Heart right ventricle (tissue), 16 donors: ENCODE measurements at places on chromosomes 16 and 17. TPM values are rescaled to one million over a fixed set of nuclear protein-coding genes. Genes with fewer than 3 reads are reported as not detected.

GRCh38 chr17:70906808-70907207, 737.5 kb downstream of the KCNJ2 start:
- DNase-seq = no peak
- no peaks in the 10 kb centered on the region for H3K36me3 ChIP-seq
- no peak overlapping the region for H3K27ac ChIP-seq
- no peak overlapping the region for H3K4me3 ChIP-seq
- no peaks in the 10 kb centered on the region for H3K27me3 ChIP-seq

DNA sequence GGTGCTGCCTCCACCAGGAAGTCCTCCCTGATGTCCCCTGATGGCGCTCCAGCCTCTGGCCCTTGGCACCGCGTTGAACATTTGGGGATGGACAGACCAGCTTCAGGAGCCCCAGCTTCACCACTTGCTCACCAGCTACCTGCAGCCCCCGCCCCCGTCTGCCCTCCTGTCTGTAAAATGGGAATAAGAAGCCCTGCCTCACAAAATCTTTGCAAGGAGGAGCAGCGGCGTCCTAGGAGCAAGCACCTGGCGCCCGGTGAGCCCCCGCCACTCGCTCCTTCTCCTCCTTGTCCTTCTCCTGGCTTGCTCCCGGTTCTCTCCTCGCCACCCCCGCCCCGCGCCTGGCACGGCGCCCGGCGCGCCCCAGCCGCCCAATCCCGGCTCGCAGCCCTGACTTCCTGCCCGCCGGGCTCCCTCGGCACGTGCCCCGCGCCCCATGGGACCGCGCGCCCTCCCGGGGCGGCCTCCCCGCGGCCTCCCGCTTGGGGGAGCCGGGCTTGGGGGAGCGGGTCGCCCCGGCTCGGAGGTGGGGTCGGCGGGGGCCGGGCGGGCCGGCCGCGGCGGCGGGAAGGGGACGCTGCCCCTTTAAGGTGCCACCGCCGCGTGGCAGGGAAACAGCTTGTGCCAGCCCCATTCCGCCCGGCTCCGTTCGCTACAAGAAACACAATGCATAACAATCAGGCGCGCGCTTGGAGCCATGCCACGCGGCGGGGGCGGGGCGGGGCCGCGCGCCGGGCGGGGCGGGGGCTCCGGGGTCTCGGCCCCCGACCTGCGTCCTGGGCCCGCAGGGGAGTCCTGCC, 9.1 kb upstream of the PPP1R1B start:
- H3K27ac ChIP-seq = no peak overlapping the region
- H3K27me3 ChIP-seq = peaks cover 3% of the 10 kb centered on the region
- H3K4me3 ChIP-seq = peak overlapping the region; percentile 66
- peaks cover 14% of the 10 kb centered on the region for H3K4me1 ChIP-seq
- H3K36me3 ChIP-seq = no peaks in the 10 kb centered on the region

- no peaks in the 10 kb centered on the region for H3K27me3 ChIP-seq
- peaks cover 19% of the 10 kb centered on the region for H3K36me3 ChIP-seq
- peaks cover 56% of the 10 kb centered on the region for H3K4me1 ChIP-seq
- no peak overlapping the region for H3K4me3 ChIP-seq
- DNase-seq = no peak
- no peak overlapping the region for H3K27ac ChIP-seq
These were observed 8.6 kb downstream of the DOK4 start for GRCh38 chr16:57477531-57478202.

- H3K27me3 ChIP-seq = no peaks in the 10 kb centered on the region
- H3K4me1 ChIP-seq = peaks cover 23% of the 10 kb centered on the region
- H3K36me3 ChIP-seq = no peaks in the 10 kb centered on the region
- H3K27ac ChIP-seq = peak overlapping the region; percentile 95
These were observed 546 bp upstream of the PSMD7 start for GRCh38 chr16:74296104-74296431.

DNA sequence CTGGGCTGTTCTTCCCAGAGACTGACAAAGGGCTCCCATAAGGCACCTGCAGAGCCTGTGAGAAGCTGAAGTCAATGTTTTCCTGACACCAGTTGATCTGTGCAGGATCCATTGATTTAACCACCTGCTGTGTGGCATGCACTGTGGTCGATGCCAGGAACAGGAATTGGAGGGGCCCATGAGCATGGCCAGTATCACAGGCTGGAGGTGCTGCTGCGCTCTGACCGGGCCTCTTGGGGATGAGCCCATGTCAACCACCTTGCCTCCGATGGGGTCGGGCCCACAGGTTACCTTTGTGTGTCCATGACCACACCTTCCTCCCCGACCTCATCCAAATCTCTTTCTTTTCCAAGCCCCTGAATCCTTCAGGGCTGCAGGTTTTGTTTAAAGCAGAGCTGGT, 18.2 kb upstream of the STH start:
- DNase-seq = no peak
- no peaks in the 10 kb centered on the region for H3K27me3 ChIP-seq
- H3K4me1 ChIP-seq = no peaks in the 10 kb centered on the region
- no peaks in the 10 kb centered on the region for H3K36me3 ChIP-seq
- no peak overlapping the region for H3K27ac ChIP-seq
- no peak overlapping the region for H3K4me3 ChIP-seq

DNA sequence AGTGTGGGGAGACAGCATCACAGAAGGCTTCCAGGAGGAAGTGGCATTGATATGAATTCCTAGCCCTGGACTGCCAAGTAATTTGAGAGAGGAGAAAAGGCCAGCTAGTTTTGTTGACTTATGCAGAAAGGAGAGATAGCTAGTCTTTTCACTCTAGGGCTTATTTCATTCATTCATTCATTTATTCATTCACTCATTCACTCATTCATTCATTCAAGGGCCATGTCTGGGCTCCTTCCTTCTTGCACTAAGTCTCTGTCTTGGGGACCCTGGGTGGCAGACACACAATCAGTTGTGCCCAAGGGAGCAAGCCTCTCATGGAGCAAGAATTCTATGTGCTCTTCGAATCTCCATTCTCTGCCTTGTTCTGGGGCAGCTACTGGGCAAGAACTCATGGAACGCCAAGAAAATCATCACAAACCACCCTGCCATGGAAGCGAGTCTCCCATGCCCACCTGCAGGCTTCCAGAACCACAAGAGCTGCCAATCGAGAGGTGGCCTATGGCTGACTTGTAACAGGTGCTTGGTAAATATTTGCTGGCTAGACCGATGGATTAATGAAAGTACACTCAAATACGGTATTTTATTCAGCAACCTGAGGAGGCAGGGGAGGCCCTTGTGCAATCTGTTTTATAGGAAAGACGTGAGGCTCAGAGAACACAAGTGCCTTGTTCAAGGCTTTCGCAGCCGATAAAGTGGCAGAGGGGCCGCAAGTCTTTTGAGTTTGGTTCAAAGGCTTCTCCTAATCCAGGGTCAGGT, 223.6 kb downstream of the XYLT1 start:
- no peaks in the 10 kb centered on the region for H3K4me1 ChIP-seq
- H3K27ac ChIP-seq = no peak overlapping the region
- H3K27me3 ChIP-seq = no peaks in the 10 kb centered on the region
- no peaks in the 10 kb centered on the region for H3K36me3 ChIP-seq
- no peak for DNase-seq

The DPEP3 gene
- not detected for total RNA-seq

GRCh38 chr17:43021741-43022512, at the start of gene VAT1:
TSS of gene VAT1 (minus strand) at chr17:43022385. CDS start at chr17:43022322, 63 bp downstream.
- H3K27ac ChIP-seq = peak within 1 kb of the TSS; percentile 87
- H3K36me3 ChIP-seq = no peaks in the 10 kb centered on the region
- H3K27me3 ChIP-seq = no peaks in the 10 kb centered on the region
- H3K4me1 ChIP-seq = peaks cover 26% of the 10 kb centered on the region
- H3K4me3 ChIP-seq = peak within 1 kb of the TSS; percentile 93

DNA sequence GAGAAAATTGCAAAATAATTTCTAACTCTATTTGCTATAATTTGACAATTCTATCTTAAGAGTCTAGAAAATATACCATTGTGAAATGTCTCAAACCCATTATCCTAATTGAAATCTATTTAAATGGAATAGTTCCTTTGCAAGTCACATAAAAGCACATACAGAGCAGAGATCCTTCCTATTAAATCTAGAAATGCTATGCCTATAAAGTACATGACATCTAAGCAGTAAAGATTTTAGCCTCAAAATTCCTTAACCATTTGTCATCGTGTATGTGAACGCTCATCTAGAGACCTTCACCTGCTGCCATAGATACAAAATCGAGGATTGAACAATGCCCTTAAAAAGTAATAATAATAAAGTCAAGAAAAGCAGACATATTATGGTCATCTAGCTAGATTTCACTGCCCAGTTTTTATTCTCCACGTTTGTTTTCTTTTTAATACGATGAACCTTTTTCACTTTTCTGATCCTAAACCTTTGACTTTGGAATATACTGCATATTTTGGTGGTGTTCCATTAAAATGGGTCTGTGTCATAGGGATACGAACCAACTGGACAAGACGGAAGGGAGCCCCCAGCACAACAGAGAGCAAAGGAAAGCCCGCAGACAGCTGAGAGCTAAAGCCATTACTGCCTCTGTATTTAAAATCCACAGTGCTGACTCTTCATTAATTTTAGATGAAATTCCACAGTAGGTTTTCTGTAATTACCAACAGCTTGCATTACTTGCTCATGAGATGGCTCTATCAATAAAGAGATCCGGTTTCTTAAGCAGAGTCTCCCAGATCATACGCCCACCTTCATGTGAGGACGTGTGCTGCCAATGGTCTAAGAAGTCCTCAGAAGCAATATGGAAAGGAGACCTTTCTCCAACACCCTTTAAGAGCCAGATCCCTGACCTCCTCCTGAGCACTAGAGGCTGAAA, 17.6 kb downstream of the TEX2 start:
- DNase-seq = no peak
- no peaks in the 10 kb centered on the region for H3K36me3 ChIP-seq
- H3K4me1 ChIP-seq = peaks cover 17% of the 10 kb centered on the region
- H3K27me3 ChIP-seq = no peaks in the 10 kb centered on the region
- H3K27ac ChIP-seq = no peak overlapping the region
- H3K4me3 ChIP-seq = no peak overlapping the region

GRCh38 chr17:55641676-55642081, 81.0 kb downstream of the TMEM100 start:
- peaks cover 39% of the 10 kb centered on the region for H3K27me3 ChIP-seq
- no peak overlapping the region for H3K27ac ChIP-seq
- DNase-seq = peak; percentile 75
- H3K4me3 ChIP-seq = no peak overlapping the region
- H3K36me3 ChIP-seq = no peaks in the 10 kb centered on the region

DNA sequence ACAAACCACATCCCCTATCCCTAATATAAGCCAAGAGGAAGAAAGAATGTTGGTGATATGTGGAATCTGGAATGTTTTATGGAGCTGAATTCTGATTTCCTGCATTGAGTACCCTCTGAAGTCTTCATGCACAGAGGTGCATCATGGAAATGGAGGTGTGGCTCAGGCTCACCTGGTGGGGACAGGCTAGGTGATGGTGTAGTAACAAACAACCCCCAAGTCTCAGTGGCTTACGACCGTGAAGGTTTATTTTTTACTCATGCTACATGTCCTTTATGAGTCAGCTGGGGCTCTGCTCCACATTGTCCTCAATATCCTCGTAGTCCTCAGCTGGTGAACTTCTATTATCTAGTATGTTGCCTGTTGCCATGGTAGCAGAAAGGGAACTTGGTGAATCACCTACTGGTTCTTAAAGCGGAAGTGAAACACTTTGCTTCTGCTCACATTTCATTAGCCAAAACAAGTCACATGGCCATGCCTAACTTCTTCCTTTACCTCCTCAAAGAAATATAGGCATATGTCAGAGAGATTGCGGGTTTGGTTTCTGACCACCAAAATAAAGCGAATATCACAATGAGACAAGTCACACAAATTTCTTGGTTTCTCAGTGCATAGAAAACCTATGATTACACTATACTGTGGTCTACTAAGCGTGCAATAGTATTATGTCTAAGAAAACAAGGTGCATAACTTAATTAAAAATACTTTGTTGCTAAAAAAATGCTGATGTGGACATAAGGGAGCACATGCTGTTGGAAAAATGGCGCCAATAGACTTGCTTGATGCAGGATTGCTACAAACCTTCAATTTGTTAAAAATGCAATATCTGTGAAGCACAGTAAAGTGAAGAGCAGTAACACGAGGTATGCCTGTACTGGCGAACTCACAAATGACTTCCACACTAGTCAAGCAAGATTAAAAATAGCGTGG, at the start of gene PMFBP1:
TSS of gene PMFBP1 (minus strand) at position 51 of the 930 bp plus-strand sequence. CDS start 947 bp downstream, outside the sequence.
- no peak within 1 kb of the TSS for H3K27ac ChIP-seq
- DNase-seq = no peak
- no peaks in the 10 kb centered on the region for H3K36me3 ChIP-seq
- H3K27me3 ChIP-seq = no peaks in the 10 kb centered on the region

The GPR142 gene
- total RNA-seq = not detected

GRCh38 chr17:29420128-29420527, 30.0 kb downstream of the TAOK1 start:
- no peaks in the 10 kb centered on the region for H3K27me3 ChIP-seq
- peaks cover 8% of the 10 kb centered on the region for H3K4me1 ChIP-seq
- no peak overlapping the region for H3K4me3 ChIP-seq
- no peak overlapping the region for H3K27ac ChIP-seq

GRCh38 chr17:29526322-29526721, 40.5 kb downstream of the ABHD15 start:
- no peak overlapping the region for H3K27ac ChIP-seq
- H3K36me3 ChIP-seq = no peaks in the 10 kb centered on the region
- H3K27me3 ChIP-seq = no peaks in the 10 kb centered on the region
- H3K4me3 ChIP-seq = no peak overlapping the region
- no peak for DNase-seq

DNA sequence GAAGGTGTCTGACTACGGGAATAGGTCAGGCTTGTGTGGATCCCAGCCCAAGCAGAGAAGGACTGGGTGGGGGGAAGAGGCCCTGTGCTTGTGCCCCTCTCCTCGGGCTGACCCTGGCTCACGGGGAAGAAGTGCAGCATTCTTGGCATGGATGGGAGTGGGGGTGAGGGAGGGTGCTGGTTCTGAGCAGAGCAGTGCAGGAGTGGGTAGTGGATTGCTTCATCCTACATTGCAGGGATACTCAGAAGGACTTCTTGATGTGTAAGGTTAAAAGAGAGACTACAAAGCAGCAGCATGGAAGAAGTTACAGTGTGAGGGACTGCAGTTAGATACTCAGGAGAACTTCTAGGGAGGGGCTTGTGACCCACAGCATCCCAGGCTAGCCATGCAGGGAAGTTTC, 2.1 kb downstream of the ARHGAP23 start:
- H3K36me3 ChIP-seq = no peaks in the 10 kb centered on the region
- H3K27ac ChIP-seq = peak overlapping the region; percentile 91
- H3K4me1 ChIP-seq = peaks cover 51% of the 10 kb centered on the region
- no peak overlapping the region for H3K4me3 ChIP-seq
- no peak for DNase-seq

The SLC35G6 gene
- not detected for total RNA-seq

The TPSAB1 gene
- 0.90 TPM for total RNA-seq
